ENCODE measurements at places on chromosomes 13 and 19.
A peak's percentile ranks its signal among the peaks of the same experiment; 100 is the strongest.

GRCh38 chr19:30842926-30843325 is 470.7 kb downstream of the ZNF536 start:
- no peak for DNase-seq

DNA sequence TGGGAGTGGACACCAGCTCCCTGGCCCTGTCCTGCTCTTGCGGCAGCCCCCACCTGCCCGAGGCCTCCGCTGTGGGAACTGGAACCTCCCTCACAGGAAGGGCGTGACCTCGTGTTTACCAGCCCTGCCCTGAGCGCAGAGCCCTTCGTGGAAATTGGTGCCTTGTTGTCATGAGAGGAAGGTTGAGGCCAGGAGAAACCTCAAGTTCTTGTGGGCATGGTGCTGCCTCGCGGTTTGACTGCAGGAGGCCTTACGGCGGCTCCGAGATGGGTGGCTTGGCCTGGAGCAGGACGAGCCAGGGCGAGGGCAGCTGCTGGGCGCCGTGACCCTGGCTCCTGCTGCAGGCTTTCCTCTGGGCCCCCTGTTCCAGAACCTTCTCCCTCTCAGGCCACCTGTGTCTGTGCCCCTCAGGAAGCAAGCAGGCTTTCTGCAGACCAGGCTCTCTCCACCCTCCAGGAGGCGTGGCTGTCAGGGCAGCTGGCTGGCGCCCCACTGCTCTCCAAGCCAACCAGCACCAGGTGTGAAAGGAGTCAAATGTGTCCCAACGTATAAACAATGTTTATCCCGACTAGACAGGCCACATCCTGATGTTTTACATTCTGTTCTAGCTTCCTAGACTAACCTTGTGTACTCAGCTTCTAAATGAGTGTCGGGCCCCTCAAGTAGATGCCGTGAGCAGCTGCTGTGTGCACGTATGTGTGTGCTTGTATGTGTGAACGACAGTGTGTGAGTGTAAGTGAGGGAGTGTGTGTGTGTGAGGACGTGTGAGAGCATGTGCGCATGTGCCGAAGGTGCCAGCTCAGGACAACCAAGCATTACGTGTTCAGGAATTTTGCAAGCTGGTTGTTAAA is 10.4 kb upstream of the RASA3 start:
- DNase-seq: no peak

- DNase-seq: no peak
Observed at GRCh38 chr13:114089751-114090400, 42.5 kb downstream of the RASA3 start.

- no peak for DNase-seq
Observed at GRCh38 chr13:97386801-97387484, 47.0 kb upstream of the RAP2A start.

- DNase-seq: no peak
Observed at GRCh38 chr19:33290956-33291622, 11.2 kb downstream of the CEBPA start.

- peak; percentile 45 for DNase-seq
Observed at GRCh38 chr19:2327773-2328400, 499 bp downstream of the LSM7 start.

GRCh38 chr19:31718032-31718431 is 368.8 kb upstream of the TSHZ3 start:
- no peak for DNase-seq

DNA sequence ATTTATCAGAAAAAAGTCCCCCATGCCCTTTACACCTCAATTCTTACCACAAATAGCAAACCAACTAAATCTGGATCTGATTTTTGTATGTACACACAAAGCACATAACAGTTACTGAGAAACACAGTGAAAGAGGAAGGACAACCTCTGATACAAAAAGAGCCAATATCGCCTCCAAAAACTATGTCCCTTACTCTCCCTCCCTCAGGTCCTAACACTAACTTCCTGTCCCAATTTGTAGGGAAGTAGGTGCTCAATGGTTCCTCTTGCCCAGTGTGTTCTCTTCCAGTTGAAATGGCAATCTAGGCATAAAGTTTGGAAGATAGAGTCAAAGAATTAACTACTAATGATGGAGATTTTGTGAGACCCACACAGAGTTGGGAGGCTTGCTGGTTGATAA is 15.8 kb upstream of the FPR3 start:
- DNase-seq: no peak

- no peak for DNase-seq
Observed at GRCh38 chr19:9308091-9308770, 1.4 kb downstream of the ZNF699 start.

- no peak for DNase-seq
Observed at GRCh38 chr19:21750586-21751128, 16.7 kb downstream of the ZNF100 start.

DNA sequence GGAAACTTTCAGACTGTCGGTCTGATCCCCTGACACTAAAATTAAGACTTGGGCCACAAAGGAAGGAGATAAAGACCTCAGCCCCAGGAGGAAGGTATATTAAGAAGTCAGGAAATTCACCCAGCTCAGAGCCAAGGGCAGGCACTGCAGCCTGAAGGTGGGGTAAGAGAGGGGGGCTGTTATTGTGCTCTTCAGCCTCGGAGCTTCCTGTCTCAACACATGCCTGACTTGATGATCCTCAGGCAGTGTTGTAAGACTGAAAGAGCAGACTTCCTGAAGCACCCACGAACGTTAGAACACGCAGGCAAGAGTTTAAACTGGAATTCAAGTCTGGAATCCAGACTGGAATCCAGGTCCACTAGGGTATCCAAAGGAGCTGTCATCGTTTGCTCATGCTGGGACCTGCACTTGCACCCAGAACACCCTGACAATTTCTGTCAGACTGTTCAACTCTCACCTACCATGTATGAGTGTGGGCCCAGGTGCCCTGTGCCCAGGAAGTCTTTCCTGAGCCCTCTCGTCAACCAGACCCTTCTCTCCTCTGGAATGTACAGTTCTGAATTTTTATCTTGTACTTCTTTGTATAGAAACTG is 10.7 kb upstream of the FLT1 start:
- DNase-seq: no peak

- DNase-seq: no peak
Observed at GRCh38 chr13:30851697-30852096, 54.4 kb upstream of the MEDAG start.

GRCh38 chr13:60226507-60226906 is 62.8 kb upstream of the DIAPH3 start:
- no peak for DNase-seq

- DNase-seq: no peak
Observed at GRCh38 chr13:42148538-42148937, 100.1 kb downstream of the DGKH start.

GRCh38 chr13:73399347-73400216 is 340.8 kb downstream of the KLF5 start:
- no peak for DNase-seq
